ENCODE measurements at places on chromosomes 13 and 19. TPM values are rescaled to one million over a fixed set of nuclear protein-coding genes. Genes with fewer than 3 reads are reported as not detected.

The FGF14 gene
- 0.13 TPM for total RNA-seq

The CADM4 gene
- total RNA-seq: 13.4 TPM

DNA sequence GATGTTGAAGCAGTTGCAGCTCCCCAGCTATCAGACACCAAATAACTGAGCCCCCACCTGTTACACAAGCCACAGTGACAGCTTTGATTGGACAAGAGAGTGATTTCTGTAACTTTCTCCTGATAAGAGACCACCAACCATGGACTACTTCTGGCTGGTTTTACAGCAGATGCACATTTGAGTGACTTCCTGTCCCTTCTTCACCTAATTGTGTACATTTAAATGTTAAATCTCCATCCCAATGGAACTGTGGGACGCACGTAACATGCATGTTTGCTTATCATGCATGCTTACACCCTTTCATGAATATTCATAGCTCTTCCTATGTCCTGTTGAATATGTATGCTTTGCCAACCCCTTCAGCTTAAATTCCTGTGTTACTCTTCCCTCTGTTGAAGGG lies 6.0 kb upstream of the TNFSF11 start:
- DNase-seq: no peak

GRCh38 chr13:111853721-111854120 lies 213.2 kb upstream of the SOX1 start:
- no peak for DNase-seq

GRCh38 chr19:1599460-1599846 lies 5.8 kb downstream of the UQCR11 start:
- no peak for DNase-seq

The KIR2DL1 gene
- not detected for total RNA-seq

DNA sequence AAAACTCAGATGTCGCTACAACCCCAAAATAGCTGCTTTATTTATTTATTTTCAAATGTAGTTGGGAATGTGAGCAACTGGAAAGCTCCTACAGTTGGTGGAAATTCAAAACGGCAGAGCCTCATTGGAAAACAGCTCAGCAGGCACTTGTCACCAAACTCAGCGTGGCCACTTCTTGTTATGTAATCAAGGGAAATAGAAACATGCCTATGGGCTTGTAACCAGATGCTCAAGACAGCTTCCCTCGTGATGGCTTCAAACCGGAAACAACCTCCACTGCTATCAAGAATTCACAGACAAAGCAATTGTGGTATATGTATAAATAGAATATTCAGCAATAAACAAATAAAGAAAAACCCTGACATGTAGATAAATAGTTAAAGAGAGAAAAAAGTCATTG lies 627.8 kb upstream of the SLC10A2 start:
- DNase-seq: no peak

The BRCA2 gene
- total RNA-seq: 0.53 TPM

GRCh38 chr19:43498233-43498842 lies 6.2 kb downstream of the PHLDB3 start:
- DNase-seq: no peak

The ZNF583 gene
- total RNA-seq: 3.4 TPM

The LMO7 gene
- total RNA-seq: 319 TPM

DNA sequence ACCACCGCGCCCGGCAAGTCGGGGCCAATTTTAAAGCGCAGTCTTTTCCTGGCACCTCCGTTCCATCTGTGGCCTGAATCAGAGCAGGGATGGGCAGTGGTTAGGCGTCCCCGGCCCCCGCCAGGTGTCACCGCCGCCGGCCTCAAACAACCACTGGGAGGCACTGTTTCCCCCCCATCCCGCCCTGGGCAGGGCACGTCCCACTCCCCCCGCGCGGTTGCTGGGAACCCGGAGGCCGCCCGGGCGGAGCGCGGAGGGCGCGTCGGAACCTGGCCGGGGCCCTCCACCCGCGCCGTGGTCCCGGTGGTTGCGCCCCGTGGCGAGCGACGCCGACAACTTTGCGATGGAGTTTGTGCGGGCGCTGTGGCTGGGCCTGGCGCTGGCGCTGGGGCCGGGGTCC lies at the start of gene GRIN3B:
TSS of gene GRIN3B (plus strand) at position 325 of the 400 bp plus-strand sequence. CDS start at position 344, 19 bp downstream.
- DNase-seq: peak; percentile 33

DNA sequence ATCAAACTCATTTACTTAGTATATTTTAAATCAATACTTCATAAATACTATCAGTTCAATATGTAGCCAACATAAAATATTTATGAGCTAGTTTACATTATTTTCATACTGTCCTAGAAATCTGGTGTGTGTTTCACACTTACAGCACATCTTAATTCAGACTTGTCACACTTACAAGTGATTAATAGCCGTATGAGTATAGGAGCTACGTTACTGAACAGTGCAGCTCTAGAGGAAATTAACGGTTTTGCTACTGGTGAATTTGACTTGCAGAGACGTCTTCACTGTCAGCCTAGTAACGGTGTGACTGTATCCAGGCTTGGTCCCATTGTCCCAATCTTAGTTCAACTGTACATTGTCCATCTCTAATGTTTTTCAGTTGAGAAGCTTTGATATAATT lies 33.7 kb upstream of the POSTN start:
- DNase-seq: no peak

- DNase-seq: no peak
Observed at GRCh38 chr13:39044536-39044935, 6.3 kb downstream of the NHLRC3 start.

DNA sequence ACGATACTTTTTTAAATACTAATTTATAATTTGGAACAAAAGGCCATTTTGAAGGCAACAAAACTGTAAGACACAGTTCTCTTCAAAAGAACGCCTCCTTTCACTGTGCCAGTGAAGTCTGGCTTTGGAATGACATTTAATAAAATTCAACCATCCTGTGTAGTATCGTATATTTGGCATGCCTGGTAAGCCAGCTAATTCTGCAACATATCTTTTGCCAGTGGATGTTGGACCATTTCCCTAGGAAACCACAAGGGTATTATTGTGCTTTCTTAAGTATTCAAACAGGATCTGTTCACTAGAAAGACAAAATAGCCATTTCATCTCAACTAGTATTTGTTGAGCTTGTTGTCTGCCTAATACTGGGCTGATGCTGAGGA lies 111.6 kb downstream of the RGCC start:
- no peak for DNase-seq
